ENCODE measurements at places on chromosomes 1 and 21. TPM values are rescaled to one million over a fixed set of nuclear protein-coding genes. Genes with fewer than 3 reads are reported as not detected.

HES3 gene
- polyA plus RNA-seq: not detected

ERG gene
- polyA plus RNA-seq: 19.4 TPM

NEXN gene
- polyA plus RNA-seq: 15.4 TPM

CELA3B gene
- polyA plus RNA-seq: not detected

PGBD2 gene
- 13.0 TPM for polyA plus RNA-seq

NBPF10 gene
- polyA plus RNA-seq: 2.1 TPM

IVL gene
- polyA plus RNA-seq: 0.21 TPM

PROX1 gene
- polyA plus RNA-seq: 8.0 TPM

XCL2 gene
- polyA plus RNA-seq: 0.33 TPM

PTPN22 gene
- 0.31 TPM for polyA plus RNA-seq

PLXNA2 gene
- polyA plus RNA-seq: 12.3 TPM

PTGS2 gene
- 1.3 TPM for polyA plus RNA-seq

MED8 gene
- polyA plus RNA-seq: 40.0 TPM

CTH gene
- polyA plus RNA-seq: 16.2 TPM

RO60 gene
- polyA plus RNA-seq: 38.0 TPM

PLEKHG5 gene
- polyA plus RNA-seq: 11.1 TPM

All from right renal cortex interstitium (tissue), 3 donors.